ENCODE measurements at places on chromosomes 4 and X. TPM values are rescaled to one million over a fixed set of nuclear protein-coding genes. Genes with fewer than 3 reads are reported as not detected.

Gene MAGEA12
- not detected for polyA plus RNA-seq

Gene EDNRA
- 94.7 TPM for polyA plus RNA-seq

Gene NIPAL1
- 3.4 TPM for polyA plus RNA-seq

- H3K27ac ChIP-seq = no peak overlapping the region
- no peaks in the 10 kb centered on the region for H3K36me3 ChIP-seq
- peaks cover 16% of the 10 kb centered on the region for H3K4me1 ChIP-seq
- H3K27me3 ChIP-seq = no peaks in the 10 kb centered on the region
- DNase-seq = no peak
These were observed 4.6 kb upstream of the SOWAHD start for GRCh38 chrX:119753639-119754257.
